ENCODE measurements at places on chromosomes 1 and 21.
A peak's percentile ranks its signal among the peaks of the same experiment; 100 is the strongest.

DNA sequence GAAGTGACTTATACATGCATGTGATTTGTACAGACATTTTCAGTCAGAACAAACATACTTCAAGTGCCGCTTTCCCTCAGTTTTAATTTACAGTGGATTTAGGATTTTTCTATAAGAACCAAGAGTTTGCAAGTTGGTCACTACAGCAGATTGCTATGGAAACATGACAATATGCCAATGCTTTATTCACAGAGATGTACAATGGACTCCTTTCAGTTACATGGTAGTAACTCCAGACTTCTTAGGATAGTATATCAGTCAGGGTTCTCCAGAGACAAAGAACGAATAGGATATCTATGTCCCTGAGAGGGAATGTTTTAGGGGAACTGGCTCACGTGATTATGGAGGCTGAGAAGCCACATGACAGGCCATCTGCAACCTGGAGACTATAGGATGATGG is 27.4 kb downstream of the IFI44 start:
- DNase-seq, result no peak

GRCh38 chr1:163766257-163766918 is 444.6 kb downstream of the NUF2 start:
- DNase-seq, result no peak

- peak; percentile 52 for DNase-seq
These were observed 255.9 kb downstream of the NFIA start for GRCh38 chr1:61337981-61338848.

DNA sequence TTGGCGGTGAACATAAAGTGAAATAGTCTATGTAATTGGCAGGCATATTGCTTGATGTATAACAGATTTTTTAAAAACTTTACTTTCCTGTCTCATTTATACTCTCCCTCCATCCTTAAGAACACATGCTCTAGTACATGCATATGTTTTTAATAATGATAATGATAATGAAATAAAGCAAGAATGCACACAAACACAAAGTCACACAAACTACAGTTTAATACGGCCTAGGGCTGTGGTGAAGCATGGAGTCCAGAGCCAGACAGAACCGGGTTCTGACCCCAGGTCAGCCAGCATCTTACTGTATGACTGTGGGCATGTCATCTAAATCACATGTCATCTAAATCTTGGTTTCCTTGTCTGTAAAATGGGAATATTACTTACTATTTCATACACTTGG is 324.9 kb upstream of the NFIA start:
- DNase-seq, result no peak

DNA sequence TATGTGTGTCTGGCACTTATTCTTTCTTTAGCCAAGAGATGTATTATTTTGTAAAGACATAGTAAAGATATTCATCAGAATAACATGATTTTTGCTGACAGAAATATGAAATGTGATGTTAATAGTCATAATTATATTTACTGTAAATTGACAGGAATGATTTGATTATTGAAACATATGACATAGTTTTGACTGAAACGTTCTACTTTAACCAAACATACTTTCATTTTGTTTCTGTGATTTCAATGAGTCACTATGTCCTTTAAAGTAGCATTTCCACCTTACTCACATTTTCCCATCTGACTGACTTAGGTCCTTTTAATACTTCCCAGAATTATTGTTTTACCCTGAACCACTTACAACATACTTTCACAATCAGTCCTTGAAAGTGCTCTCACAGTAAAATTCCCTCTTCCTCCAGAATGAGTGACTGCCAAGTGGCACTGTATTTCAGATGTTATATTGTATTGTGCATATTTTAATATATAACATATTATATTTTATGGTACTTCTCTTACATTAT is 437.9 kb downstream of the NCAM2 start:
- peak; percentile 10 for DNase-seq

- no peak for DNase-seq
These were observed 282.5 kb upstream of the PLXNA2 start for GRCh38 chr1:208526613-208527125.
